ENCODE measurements at places on chromosomes 3 and 15.

DNA sequence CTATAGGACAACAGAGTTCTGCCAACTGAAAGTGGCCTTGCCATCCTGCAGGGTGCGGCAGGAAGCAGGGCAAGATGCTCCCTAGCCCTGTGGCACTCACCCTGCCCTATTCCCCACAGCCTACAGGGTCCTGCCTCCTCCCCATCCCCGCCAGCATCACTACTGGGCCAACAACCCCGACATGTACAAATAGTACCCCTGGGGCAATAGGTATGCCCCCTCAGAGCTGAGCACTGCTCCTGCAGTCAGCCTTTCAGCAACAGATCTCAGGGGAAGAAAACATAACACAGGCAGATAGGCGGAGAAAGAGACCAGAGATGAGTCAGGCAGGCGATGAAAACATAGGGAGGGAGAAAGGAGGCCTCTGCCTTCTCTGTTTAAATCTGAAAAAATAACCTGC is 74.7 kb downstream of the XXYLT1 start:
- no peak for DNase-seq

- no peak for DNase-seq
These were observed 461.3 kb downstream of the MCTP2 start for GRCh38 chr15:94692710-94693109.

GRCh38 chr3:126119976-126120375 is 36.1 kb upstream of the SLC41A3 start:
- no peak for DNase-seq

- no peak for DNase-seq
These were observed 404.7 kb upstream of the TGFBR2 start for GRCh38 chr3:30201715-30202114.

DNA sequence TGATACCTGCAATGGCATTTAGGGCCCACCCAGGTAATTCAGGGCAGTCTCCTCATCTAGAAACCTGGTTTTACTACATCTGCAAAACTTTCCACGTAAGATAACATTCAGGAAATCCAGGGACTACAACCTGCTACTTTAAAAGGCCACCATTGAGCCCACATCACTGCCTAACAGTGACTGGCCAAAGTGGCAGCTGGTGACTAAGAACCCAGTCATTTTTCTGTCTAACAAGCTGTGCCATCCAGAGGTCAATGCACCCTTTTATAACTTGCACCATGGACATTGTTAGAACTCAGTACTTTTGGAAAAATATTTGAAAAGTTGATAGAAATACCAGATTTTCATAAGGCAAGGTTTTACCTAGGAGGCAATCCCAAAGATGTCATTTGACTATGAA is 492.4 kb downstream of the OTOL1 start:
- DNase-seq, result no peak

GRCh38 chr3:161475206-161475605 is 21.4 kb upstream of the OTOL1 start:
- DNase-seq, result no peak

DNA sequence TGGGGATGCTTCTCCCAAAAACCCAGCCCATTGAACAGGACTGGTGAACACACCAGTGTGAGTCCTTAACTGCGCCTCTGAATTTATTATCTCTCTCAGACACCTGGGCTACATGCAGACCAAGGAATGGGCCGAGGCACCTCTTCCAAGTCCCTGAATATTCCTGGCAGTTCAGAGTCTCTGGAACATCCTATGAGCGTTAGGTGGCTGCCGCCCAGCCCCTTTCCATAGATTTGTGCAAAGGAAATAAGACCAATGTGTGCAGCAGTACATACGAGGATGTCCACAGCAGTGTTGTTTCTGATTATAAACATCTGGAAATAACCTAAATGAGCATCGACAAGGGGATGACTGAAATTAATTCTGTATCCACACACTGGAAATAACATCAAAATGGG is 104.9 kb upstream of the RPL32 start:
- DNase-seq, result no peak

DNA sequence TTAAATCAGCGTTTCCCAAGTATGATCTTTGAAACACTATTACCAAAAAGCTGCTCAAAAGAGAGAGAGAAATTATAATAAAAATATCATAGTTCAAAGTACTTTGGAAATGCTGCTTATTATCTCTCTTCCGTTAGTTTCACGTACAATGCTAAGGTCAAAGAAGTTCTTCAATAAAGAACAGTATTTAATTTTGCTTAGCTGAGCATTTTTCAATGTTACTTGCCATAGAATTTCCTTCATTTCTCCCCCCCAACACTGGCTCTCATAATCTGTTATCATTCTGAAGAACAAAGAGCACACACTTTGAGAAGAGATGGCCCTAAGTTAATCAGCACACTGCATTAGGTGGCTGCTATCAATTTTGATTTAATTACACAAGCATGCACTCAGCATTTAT is 840.8 kb upstream of the CFAP20DC start:
- no peak for DNase-seq

GRCh38 chr3:58345457-58345856 is 12.8 kb downstream of the PXK start:
- DNase-seq, result no peak

GRCh38 chr15:87686339-87686738 is 570.2 kb downstream of the NTRK3 start:
- DNase-seq, result no peak

GRCh38 chr15:66224946-66225345 is 28.6 kb downstream of the MEGF11 start:
- no peak for DNase-seq

GRCh38 chr3:34175636-34176176 is 377.3 kb downstream of the PDCD6IP start:
- no peak for DNase-seq

GRCh38 chr3:152222327-152222726 is 46.4 kb upstream of the MBNL1 start:
- DNase-seq, result no peak

DNA sequence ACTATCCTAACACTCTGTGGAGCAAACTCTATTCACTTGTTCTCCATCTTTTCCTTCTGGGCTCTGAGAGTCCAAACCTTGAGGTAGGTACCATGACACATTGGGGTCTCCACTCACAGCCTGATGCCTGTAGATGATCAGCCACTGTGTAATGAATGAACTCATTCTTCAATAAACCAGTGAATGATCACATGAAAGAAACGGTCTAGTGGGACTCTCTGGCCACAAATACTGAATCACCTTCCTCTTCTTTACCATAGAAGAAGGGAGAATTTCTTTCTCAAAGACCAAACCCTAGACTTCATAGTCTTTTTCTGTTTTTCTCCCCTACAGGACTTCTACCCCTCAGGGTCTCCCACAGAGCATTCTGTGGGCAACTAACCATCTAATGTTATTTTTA is 20.5 kb upstream of the ABHD2 start:
- DNase-seq, result no peak

DNA sequence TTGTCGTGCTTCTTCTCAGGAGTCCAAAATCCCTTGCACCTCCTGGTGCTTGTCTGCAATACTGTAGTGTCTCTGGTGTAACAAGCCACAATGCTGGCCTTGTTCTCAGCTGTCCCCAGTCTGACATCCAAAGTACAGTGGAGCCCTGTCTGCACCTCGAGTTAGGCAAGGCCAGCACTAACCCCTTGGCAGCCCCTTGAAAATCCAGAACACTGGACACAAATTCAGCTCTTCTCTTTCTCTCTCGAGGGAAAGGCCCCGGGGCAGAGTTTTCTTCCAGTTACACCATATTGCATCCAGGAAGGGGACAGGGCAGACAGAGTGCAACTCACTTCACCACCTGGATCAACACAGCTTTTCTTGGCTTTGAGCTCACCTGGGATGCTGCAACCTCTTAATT is 91.3 kb upstream of the ATP10A start:
- DNase-seq, result no peak

DNA sequence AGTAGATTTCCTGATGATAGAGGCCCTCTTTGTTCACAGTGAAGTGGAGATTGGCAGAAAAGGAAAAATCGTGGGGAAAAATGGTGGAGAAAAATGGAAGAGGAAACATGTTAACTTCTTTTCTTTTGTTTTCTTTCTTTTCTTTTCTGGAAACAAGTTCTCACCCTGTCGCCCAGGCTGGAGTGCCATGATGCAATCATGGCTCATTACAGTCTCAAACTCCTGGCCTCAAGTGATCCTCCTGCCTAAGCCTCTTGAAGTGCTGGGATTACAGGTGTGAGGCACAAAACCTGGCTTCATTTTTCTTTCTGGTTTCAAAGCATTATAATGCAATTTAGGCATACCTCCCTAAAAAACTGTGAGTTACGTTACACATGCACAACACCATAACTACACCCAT is 464.2 kb downstream of the MECOM start:
- DNase-seq, result no peak
